Activated CD4-positive, alpha-beta T cell treated with anti-CD3 and anti-CD28 coated beads, Interleukin-2, amount 10 ng/mL, durations not matched to agents 24 days and 14 days (primary cell): ENCODE measurements at places on chromosomes 1 and 21. TPM values are rescaled to one million over a fixed set of nuclear protein-coding genes. Genes with fewer than 3 reads are reported as not detected.

GRCh38 chr1:153968408-153968807 lies 706 bp downstream of the CREB3L4 start:
- DNase-seq: no peak

GRCh38 chr1:32896451-32896850 lies 4.7 kb downstream of the TMEM54 start:
- DNase-seq: no peak

GRCh38 chr1:155083052-155083541 lies 4.5 kb downstream of the EFNA3 start:
- DNase-seq: no peak

GRCh38 chr21:32082466-32082865 lies 196.4 kb downstream of the MIS18A start:
- DNase-seq: no peak

DNA sequence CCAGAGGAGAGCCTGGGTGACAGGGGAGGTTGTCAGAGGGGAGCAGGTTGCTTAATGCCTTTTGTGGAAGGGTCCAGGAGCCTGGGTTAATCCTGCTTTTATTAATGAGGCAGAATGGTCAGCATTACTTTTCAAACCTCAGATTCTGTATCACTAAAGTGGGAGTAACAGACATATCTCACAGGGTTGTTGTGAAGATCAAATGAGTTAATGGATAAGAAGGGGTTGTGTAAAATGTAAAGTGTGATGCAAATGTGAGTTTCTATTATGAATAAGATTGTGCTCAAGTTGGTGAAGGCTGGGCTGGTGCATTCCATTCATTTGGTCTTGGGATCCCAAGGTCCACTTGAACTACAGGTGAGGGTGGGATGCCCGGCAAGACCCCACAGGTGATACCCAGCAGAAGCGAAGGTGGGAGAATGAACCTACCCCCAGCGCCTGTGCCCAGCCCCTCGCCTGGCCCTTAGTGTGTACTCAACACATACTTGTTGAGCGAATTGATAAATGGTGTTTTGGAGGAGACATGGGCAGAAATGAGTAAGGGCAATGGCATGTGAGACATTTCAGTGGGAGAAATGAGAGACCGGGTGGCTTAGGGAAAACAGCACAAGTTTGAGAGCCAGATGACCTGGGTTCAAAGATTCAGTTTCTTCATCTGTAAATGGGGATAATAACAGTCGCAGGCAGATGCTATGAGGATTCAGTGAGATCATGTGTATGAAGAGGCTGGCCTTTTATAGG lies 6.2 kb downstream of the SLC26A9 start:
- DNase-seq: no peak

GRCh38 chr1:171468120-171468750 lies 17.1 kb upstream of the PRRC2C start:
- no peak for DNase-seq

- DNase-seq: no peak
Observed at GRCh38 chr1:220281159-220281574, 8.9 kb upstream of the RAB3GAP2 start.

- peak; percentile 87 for DNase-seq
Observed at GRCh38 chr1:165928075-165928731, 100.8 kb downstream of the UCK2 start.

GRCh38 chr1:40036574-40036973 lies 4.0 kb upstream of the CAP1 start:
- peak; percentile 57 for DNase-seq

DNA sequence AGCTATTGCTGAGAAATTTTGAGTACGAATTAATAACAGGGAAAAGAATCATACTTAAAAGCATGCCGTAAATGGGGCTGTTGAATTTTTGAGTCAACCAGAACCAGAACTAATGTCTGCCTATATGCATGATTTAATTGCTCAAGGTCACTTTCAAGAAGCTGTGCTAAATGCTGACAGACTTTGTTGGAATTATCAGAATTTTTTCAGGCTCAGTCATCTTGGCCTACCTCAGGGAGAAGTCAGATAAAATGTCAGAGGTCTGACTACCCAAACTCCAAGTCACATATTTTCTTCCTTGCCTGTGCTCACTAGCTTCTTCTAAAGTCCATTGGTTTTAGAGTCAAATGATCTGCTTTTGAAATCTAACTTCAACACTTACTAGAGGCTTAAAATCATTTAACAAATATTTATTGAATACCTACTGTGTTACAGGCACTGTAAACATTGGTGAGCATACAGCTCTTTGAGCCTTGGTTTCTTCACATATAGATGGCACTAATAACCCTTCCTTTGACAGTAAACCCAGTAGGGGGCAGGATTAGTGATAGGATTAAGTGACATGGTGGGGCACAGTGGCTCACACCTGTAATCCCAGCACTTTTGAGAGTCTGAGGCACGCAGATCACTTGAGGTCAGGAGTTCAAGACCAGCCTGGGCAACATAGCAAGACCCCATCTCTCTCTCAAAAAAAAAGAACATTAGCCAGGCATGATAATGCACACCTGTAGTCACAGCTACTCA lies 121.2 kb upstream of the SLC44A3 start:
- no peak for DNase-seq

GRCh38 chr1:246065592-246065991 lies 441.5 kb downstream of the SMYD3 start:
- no peak for DNase-seq

DNA sequence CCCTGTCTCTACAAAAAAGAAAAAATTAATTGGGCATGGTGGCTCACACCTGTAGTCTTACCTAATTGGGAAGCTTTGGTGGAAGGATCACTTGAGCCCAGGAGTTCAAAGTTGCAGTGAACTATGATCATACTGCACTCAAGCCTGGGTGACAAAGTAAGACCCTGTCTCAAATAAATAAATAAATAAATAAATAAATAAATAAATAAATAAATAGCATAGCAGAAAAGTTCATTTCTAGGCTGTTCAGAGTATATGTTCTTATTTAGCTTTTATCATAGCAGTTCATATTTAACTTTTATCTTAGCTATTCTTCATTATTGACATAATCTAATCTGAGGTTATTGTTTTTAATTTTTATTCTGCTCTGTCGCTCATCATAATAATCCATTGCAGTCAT lies 8.7 kb upstream of the SEC16B start:
- no peak for DNase-seq

- DNase-seq: no peak
Observed at GRCh38 chr1:223609977-223610376, 55.5 kb downstream of the CAPN8 start.

GRCh38 chr1:204146965-204147364 lies 4.9 kb downstream of the ETNK2 start:
- DNase-seq: no peak

- no peak for DNase-seq
Observed at GRCh38 chr1:164771619-164772361, 212.8 kb downstream of the PBX1 start.

GRCh38 chr1:56258371-56258770 lies 321.0 kb downstream of the PLPP3 start:
- no peak for DNase-seq

GRCh38 chr1:150089846-150090520 lies 22.4 kb downstream of the VPS45 start:
- no peak for DNase-seq

DNA sequence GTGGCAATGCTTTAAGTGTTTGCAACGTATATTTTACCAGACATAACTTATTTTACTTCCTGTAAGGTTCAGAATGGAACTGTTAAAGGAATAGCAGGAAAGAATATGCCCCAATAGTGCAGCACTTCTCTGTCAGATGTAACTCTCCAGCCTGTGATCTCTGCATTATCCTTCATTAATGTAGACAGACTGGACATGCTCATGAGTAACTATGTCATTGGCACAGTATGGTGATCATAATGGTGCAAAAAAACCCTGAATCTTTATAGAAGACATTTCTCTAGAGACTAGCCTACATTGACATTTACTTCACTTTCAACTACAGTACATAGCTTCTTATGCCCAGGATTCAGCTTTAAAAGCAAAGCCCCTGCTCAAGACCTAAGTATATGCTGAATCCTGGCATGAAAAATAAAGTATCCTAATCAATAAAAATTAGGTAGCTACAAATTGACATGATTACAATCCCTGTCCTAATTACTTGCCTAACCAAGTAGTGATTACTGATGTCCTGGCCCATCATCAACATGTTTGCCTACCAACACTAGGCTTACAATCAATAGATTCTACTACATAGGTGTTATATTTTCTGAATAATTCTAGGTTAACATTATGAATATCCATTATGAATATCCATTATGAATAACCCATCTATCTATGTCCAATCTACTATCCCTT lies 13.9 kb downstream of the COX20 start:
- DNase-seq: no peak

DNA sequence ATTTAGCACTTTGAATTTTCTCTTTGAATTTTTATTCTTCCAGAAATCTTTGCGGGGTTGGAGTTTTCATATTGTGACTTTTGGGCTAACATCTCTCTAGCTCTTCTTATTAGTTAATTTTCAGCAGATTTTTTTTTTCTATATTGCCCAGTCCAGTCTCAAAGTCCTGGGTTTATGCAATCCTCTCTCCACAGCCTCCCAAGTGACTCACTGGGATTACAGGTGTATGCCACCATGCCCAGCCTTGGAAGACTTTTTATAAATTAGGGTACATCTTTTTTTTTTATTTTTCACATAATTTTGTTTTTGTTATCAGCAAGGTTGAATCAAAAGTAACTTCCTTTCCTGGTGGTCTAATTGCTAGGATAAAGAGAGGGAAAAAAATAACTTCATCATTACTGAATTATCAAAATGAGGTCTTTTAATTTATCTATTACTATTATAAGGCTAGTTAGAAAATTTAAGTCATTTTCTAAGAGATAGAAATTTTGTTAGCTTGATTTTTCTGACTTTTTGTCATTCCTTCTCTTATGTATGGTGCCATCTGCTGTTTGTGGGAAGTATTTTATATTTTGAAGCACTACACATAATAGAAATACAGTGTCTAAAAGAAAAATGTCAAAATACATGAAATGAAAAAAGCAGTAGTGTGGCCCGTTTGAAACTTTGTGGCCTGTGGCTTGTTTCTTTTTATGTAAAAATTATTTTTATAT lies 273.4 kb upstream of the CACYBP start:
- DNase-seq: no peak

The TOMM40L gene
- 25.6 and 28.4 TPM in 2 replicates for total RNA-seq

The OR2AK2 gene
- total RNA-seq: not detected in 2 replicates

The LCE2A gene
- total RNA-seq: not detected in 2 replicates

The IL20 gene
- total RNA-seq: not detected in 2 replicates

The ANKRD35 gene
- 0.40 TPM in 2 replicates for total RNA-seq

The TSPEAR gene
- total RNA-seq: not detected in 2 replicates

The ZNF326 gene
- total RNA-seq: 36.8 and 38.1 TPM in 2 replicates

The PTPRC gene
- total RNA-seq: 436 and 438 TPM in 2 replicates
